Endothelial cell of umbilical vein (primary cell): ENCODE measurements at places on chromosomes 3 and 15.
A peak's percentile ranks its signal among the peaks of the same experiment; 100 is the strongest.

GRCh38 chr3:47113669-47114365, 50.1 kb downstream of the SETD2 start:
- no peaks in the 10 kb centered on the region for H3K27me3 ChIP-seq
- H3K27ac ChIP-seq: no peak overlapping the region
- H3K36me3 ChIP-seq: peaks cover 4% of the 10 kb centered on the region
- peaks cover 7% of the 10 kb centered on the region for H3K4me1 ChIP-seq

GRCh38 chr3:76624164-76624563, 415.7 kb upstream of the ROBO2 start:
- H3K27ac ChIP-seq: no peak overlapping the region
- H3K27me3 ChIP-seq: no peaks in the 10 kb centered on the region
- no peaks in the 10 kb centered on the region for H3K4me1 ChIP-seq

DNA sequence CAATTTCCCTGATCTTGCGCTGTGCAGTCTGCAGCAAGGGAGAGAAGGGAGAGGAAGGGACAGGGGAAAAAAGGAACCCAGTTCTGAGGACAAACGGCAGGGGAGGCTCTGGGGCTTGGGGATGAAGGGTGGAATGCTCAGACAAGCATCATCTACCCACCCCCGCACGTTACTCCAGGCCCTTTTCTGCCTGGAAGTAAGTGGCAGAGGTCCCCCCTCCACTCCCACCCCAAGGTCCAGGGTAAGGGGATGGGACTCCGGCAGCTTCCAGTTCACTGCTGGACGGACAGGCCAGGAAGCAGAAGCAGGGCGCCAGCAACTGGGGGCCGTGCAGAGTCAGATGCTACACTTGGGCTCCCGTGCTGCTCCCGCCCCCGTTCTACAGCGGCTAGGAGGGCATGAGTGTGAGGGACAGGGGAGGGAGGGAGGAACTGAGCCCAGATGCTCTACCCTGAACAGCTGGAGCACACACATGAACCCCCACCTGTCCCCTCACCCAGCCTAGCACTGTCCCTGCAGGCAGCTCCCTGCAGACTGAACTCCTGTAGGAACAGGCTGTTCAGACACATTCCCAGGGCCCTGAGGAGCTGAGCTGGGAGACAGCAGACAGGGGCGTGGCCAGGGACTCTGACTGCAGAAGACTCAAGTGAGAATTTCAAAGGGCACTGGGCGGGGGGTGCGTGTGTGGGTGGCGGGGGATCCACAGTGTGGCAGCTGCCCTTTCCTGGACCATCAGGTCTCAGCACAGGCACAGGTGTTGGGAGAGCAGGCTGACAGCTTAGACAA, 59.7 kb downstream of the SENP2 start:
- no peaks in the 10 kb centered on the region for H3K4me1 ChIP-seq
- no peak overlapping the region for H3K27ac ChIP-seq
- no peak overlapping the region for H3K4me3 ChIP-seq
- H3K36me3 ChIP-seq: peaks cover 18% of the 10 kb centered on the region
- no peak for DNase-seq

DNA sequence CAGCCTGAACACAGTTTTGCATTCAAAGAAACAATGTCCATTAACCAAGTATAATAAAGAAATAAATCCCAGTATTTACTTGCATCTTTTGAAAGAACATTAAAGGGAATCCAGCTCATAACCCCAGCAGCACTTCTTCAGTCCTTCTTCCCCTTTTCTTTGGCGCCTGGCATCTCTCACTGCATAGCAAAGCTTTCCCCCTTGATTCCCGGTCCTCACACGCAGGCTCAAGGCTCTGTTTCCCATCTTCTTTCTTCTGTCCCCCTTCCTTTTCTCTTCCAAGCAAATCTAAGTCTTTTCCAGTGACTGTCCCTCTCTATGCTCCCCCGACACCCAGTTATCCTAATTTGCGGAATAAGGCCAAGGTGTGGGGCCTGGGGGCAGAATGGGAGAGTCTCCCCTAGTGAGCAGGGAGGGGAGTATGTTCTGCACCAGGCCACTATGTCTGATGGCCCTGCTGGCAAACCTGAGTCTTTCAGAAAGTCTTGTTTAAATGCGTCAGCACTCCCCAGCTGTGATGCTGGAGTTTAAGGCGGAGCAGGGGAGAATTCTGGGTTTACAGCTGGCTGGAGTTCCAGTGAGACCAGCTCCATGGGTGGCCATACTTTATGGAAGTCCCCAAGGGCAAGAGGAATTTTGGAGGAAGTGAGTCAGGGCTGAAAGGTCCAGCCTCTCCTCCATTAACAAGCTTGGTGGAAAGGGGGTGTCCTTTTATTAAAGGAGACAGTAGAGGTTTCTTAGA, 42.1 kb downstream of the GOLGA6A start:
- peak overlapping the region; percentile 15 for H3K27ac ChIP-seq
- no peaks in the 10 kb centered on the region for H3K27me3 ChIP-seq
- peak; percentile 40 for DNase-seq
- H3K4me3 ChIP-seq: no peak overlapping the region
- H3K36me3 ChIP-seq: peaks cover 9% of the 10 kb centered on the region

- DNase-seq: peak; percentile 86
- H3K27ac ChIP-seq: no peak overlapping the region
- no peaks in the 10 kb centered on the region for H3K36me3 ChIP-seq
- no peak overlapping the region for H3K4me3 ChIP-seq
- H3K4me1 ChIP-seq: no peaks in the 10 kb centered on the region
These were observed 9.4 kb upstream of the CMSS1 start for GRCh38 chr3:99808163-99808794.

- DNase-seq: no peak
- no peaks in the 10 kb centered on the region for H3K27me3 ChIP-seq
- H3K4me3 ChIP-seq: no peak overlapping the region
- H3K36me3 ChIP-seq: no peaks in the 10 kb centered on the region
- H3K4me1 ChIP-seq: peaks cover 15% of the 10 kb centered on the region
These were observed 6.8 kb upstream of the ANKRD28 start for GRCh38 chr3:15804553-15805095.

GRCh38 chr15:68590721-68591389, 12.1 kb downstream of the CORO2B start:
- DNase-seq: no peak
- no peak overlapping the region for H3K4me3 ChIP-seq
- H3K27ac ChIP-seq: no peak overlapping the region
- peaks cover 8% of the 10 kb centered on the region for H3K4me1 ChIP-seq
- H3K27me3 ChIP-seq: no peaks in the 10 kb centered on the region

DNA sequence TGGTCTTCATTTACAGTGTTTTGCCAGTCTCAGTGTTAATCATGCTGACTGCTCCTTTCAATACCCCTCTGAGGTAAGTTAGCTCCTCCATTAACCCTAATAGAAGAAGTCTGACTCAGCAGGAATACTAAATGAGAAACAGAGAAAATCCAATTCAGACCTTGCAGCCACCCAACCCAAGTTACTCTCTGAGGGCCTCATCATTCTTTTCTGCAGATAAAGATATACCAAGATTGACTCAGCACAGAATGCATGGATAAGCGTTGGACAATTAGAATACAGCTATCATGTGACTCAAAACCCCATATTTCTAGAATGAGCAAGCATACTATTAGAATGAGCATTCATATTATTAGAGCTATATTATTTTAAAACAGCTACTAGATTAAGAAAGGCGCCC, 389.1 kb upstream of the SGO1 start:
- DNase-seq: no peak
- H3K4me3 ChIP-seq: no peak overlapping the region
- no peaks in the 10 kb centered on the region for H3K27me3 ChIP-seq
- no peaks in the 10 kb centered on the region for H3K36me3 ChIP-seq

DNA sequence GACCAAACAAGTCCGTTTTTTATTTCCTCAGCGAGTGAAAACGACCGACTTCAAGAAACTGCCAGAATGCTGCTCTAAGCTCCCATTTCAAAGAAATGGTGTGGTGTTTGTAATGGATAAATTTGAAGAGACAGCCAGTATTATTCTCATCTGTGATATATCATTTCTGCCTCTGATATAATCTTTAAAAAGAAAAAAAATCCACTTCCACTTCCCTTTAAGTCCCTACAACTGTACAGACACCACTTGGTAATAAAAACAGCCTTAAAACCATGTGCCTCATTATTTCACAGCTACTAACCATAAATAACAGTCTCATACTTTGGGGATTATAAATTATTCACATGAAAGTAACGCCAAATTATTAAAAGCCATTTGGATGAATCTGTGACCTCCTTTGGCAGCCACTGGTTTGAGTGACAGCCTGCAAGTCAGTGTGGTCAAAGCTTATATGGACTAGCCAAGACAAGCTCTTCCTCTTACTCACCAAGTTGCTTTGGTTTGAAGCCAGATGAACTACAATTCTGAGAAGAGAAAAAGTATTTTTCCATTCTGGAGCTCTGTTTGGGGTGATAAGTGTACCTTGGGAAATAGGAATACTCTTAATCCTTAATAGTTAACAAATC, 168.0 kb downstream of the SHOX2 start:
- no peaks in the 10 kb centered on the region for H3K36me3 ChIP-seq
- H3K27ac ChIP-seq: no peak overlapping the region
- no peak overlapping the region for H3K4me3 ChIP-seq
- H3K4me1 ChIP-seq: no peaks in the 10 kb centered on the region
- DNase-seq: no peak

DNA sequence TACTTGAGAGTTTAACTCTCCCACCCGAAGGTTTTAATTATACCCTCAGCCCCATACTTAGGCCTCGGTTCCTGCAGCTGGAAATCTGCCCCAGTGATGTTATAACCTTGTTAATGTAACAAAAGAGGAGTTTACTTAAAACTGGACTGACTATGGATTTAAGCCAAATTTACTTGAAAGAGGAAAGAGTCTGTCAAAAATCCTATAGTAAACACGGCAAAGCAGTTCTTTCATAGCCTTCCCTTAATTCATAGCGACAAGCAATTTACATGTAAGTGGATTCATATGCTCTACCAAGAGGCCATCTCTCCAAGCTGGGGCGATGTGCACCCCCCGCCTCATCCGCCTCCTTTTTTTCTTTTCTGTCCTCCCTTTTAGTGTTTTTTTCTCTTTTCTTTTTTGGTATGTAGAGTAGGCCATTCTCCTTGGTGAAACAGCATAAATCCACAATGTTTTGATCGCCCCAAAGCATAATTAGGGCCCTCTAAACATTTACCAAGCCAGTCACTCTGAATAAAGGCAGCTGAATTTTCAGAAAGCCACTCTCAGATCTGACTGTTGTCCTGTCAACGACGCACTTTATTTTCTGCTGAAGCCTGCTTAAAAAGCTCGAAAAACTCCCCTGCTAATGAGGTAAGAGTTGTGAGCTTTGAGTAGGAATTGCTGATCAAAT, 373.1 kb upstream of the WNT5A start:
- H3K4me3 ChIP-seq: no peak overlapping the region
- no peaks in the 10 kb centered on the region for H3K36me3 ChIP-seq
- no peaks in the 10 kb centered on the region for H3K27me3 ChIP-seq
- DNase-seq: no peak
- H3K4me1 ChIP-seq: no peaks in the 10 kb centered on the region

DNA sequence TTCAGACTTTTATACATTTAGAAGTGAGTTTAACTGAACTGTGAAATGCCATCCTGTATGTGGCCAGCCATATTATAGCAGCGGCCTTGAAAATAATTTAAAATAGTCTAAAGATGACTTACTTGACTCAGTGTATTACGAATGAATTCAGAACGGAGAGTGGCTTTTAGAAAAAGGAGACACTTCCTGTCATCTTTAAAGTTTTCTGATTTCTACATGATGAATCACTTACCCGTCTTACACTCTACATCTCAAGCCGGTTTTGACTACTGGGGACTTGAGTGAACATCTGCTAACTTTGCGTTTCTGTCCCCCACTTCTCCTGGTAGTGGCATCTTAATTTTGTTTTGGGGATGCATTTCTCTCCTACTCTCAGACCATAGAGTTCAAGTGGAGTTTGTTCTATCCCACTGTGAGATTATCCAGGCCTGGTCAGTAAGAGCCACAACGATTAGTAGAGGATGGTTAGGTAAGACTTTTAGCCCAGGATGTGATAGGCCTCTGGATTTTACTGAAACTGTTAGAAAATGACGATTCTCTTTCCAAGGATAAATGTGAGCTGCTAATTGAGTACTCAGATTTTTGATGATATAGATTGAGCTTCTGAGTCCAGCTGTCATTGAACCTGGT, 175.4 kb upstream of the CADPS start:
- H3K4me1 ChIP-seq: no peaks in the 10 kb centered on the region
- DNase-seq: no peak
- H3K27me3 ChIP-seq: no peaks in the 10 kb centered on the region
- H3K36me3 ChIP-seq: no peaks in the 10 kb centered on the region
- no peak overlapping the region for H3K27ac ChIP-seq

DNA sequence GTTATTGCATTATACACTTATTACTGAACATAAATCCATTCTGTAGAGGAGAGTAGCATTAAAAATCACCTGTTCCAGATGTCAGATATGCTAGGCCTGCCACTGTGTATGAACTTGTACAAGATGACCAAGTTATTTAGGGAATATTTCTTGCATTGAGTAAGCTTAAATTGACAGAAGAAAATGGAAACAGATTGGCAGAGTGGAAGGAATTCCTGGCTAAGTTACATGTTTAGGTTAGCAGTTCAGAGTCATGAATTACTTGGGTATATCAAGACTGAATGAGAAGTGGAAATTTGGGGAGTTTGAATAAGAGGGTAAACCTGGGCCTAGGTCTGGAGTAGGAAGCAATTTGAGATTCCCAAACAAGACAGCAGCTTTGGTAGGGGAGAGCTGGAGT, 44.6 kb downstream of the ARHGAP31 start:
- H3K27me3 ChIP-seq: no peaks in the 10 kb centered on the region
- H3K4me1 ChIP-seq: peaks cover 2% of the 10 kb centered on the region
- H3K4me3 ChIP-seq: no peak overlapping the region
- DNase-seq: no peak
- no peak overlapping the region for H3K27ac ChIP-seq
- H3K36me3 ChIP-seq: peaks cover 4% of the 10 kb centered on the region

DNA sequence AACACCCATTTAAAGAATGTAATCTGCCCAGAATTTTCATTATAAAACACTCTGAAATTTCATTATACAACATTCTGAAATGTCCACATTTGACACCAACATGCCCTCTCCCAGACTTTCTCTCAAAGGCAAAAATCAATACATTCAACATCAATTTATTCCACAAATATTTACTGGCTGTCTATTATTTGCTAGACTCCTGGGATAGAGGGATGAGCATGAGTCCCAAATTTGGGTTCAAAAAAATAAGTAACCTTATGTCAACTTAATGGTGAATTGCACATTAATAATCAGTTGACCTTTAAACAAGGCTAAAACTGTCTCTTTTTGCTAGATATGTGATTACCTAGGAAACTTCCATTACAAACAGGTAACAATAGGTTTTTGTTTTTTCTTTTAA, 109.0 kb downstream of the SERPINI1 start:
- no peaks in the 10 kb centered on the region for H3K4me1 ChIP-seq
- H3K27ac ChIP-seq: no peak overlapping the region
- H3K36me3 ChIP-seq: no peaks in the 10 kb centered on the region
